Panc1 (cell line): ENCODE measurements at places on chromosomes 2 and 18.

DNA sequence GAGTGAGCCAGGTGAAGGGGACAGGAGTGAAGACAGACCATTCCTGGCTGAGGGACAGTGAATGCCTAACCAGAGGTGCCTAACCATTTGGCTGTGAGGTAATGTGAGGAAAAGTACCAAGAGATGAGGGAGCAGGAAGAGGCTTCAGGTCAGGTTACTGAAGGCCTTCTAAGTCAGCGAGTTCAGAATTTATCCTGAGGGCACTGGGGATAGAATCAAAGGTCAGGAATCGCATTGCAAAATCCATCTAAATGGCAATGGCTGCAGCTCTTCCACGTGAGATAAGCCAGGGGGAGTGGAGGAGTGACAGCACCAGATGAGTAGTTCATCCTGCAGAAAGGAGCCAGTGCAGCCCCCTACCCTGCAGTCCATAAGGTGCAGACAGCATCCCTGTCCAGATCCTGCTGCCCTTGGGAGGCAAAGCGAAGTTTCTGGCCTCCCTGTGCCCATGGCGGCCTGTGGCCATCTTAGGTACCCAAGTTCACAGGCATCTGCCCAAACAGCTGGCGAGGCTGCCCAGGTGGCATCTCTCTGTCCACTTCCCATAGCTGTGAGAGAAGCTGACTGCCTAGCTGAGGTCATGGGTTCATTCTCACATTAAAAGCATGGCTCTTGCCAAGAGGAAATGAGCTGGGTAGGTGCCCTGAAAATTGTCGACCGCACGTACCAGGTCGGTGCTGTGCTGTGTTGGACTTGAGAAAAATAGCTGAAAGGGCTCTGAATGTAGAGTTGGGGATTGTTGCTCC lies 49.5 kb downstream of the CYP27C1 start:
- no peak for DNase-seq

DNA sequence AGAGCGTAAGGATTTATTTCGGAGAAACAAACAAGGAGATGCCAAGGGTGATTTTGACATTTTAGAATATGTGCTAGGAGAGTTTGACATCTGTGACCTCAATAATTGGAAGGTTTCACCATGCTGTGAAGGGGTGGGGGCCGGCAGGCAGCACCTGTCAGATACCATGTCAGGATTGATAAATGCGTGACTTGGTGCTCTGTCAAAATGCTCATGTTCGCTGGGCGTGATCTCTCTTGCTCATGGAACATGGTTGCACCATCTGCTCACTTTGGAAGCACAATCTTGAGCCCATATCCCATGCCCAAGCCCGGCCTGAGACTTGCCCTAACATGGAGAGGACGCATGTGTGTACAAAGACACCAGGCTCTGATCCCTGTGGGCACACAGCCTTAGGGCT lies 347.6 kb downstream of the RNF144A start:
- DNase-seq = no peak

GRCh38 chr2:214542295-214542694 lies 131.4 kb downstream of the VWC2L start:
- no peak for DNase-seq

DNA sequence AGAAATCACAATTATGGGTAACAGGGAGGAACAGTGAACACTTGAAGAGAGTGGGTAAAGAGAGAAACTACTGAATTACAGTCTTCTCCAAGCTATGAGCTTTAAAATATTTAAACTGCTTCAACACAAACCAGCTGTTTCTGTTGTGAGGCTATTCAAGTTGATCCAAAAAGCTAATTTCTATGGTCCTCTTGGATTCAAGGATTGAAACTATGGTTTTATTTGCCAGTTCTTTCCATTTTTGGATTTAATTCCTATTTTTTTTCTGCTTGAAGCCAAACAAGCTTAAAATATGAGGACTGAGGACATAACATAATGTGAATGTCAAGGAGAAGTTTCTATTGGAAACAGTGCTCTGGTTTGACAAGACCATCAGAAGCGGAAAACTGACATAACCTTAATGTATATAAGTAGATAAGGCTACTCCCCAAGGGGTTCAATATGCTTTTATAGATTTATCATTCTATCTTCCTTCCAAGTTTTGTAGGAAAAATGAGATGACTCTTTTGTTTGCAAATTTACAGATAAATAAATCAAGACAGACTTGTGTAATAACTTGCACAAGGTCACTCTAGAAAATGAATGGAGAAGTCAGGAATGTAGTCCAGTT lies 60.7 kb upstream of the AQP4 start:
- no peak for DNase-seq

DNA sequence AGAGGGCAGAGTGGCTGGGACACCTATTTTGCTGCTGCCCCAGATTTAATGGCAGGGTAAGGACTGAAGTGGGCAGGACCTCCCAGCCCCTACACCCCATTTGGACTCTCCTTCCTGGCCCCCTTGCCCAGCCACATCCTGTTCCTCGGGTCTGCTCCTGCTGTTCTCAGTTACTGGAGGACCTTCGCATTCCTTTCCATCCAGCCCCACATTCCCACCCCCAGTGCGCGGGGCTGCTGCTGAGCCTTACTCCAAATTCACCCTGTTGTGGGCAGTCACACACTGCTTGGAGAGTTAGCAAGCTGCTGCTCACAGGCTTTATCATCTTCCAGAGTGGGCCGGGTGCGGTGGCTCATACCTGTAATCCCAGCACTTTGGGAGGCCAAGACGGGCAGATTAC lies 75.2 kb upstream of the SLC14A2 start:
- DNase-seq = no peak

DNA sequence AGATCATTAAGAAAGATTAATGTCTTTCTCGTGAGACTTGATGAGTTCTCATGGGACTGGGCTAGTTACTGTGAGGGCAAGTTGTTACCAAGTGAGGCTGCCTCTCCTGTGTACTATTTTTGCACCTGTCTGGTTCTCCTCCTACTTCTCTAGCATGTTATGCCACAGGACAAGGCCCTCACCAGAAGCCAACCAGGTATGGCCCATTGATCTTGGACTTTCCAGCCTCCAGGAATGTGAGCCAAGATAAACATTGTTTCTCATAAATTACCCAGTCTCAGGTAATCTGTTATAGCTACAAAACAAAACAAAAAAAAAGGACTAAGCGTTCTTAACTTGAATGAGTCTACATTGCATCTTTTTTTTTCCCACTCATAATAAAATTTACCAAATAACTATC lies 184.1 kb downstream of the CDH7 start:
- DNase-seq = no peak

DNA sequence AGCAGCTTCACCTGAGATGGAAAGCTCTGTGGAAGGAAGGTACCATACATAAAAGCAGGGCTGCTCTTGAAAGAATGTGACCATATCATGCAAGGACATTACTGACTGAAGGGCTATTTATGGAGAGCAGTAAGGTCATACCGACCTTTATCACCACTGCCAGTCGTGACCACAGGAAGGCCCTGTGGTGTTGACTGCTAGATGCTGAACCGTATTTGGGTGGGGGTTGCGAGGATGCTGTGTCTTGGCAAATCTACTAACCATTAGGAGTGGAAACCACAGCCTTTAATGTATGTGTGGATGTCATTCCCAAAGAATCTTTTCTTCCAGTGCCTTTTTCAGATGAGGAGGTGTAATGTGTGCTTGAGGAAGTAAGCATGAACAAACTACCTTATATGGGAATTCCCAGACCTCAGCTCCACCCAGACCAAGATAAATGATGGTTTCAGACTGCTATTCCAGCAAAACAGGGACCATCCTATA lies 60.8 kb downstream of the LIMS1 start:
- DNase-seq = peak; percentile 64

DNA sequence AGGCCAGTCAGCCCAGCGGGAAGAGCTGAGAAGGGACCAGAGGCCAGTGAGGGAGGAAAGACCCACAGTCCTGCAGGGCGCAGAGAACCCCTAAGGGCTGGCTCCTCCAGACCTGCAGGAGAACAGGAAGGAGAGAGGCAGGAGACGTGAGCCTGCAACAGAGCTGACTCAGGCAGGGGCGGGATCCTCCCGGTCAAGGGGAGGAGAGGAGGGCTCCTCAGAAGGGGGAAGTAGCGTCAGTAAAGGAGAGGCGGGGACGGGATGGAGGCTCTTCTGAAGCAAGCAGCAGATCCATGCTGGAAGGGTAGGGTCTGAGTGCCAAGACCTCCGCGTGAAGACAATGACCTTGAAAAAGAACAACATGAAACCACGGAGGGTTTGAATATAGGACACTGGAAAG lies 50.8 kb downstream of the TRABD2A start:
- DNase-seq = no peak

DNA sequence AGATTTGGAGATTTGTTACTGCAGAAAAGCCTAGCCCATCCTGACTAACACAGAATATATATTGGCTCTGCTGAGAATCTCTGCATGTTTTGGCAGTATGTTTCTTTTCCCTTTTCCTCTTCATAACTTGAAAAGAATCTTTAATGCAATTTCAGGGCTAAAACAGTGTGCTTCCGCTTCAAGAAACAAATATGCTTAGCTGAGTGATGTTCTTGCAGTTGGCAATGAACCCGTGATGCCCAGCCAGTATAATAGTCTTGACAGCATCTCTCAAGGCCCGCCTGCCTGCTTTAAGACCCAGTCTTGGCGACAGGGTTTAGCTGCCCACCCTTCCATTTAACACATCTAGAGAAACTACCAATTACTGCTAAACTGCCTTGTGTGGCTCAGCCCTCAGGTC lies 184.5 kb downstream of the INO80D start:
- DNase-seq = no peak

DNA sequence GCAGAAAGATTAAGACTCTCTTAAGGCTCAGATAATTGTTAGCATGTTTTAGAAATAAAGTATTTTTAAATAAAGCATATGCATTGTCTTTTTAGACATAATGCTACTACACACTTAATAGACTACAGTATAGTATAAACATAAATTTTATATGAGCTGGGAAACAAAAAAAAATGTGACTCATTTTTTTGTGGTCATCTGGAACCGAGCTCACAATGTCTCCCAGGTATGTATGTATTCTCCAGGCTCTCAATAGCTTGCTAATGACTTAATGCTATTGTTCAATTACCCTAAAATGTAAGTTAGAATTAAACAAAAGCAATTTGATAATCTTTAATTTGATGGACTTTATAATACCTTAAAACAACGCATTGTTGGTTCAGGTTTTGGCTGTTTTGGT lies 167.2 kb downstream of the NUP35 start:
- DNase-seq = no peak

- no peak for DNase-seq
These were observed 4.4 kb upstream of the ZEB2 start for GRCh38 chr2:144524118-144525009.

GRCh38 chr2:205273148-205273547 lies 409.2 kb upstream of the NRP2 start:
- no peak for DNase-seq

DNA sequence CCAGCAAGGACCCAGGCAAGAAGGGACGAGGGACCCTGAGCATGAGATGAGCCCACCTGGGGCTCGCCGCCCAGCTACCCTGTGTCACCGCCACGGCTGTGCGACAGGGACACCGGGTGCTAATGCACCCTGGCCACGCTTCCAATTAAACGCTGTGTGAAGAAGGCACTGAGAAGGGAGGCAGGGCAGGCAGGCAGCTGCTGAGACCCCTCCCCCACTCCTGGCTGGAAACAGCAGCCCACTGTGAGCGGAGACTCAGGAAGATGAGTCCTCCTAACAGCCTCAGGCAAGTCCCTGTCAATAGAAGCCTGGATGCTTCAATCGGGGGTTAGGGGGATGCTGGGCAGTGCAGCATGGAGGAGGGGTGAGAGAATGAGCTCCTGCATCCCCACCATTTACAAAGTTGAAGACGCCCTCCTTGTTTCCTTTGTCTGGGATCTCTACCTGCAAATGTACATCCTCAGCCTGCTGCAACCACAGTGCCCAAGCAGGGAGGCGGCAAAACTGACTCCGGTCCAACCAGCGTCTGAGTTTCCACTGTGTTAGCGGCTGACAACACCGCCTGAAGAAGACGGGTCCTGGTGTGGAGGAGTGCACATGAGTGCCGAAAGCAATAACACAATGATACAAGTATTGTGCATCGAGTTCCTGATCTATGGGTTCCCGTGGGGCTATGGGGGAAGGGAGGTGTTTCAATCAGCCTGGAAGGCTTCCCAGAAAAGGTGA lies 12.8 kb downstream of the TMEM163 start:
- DNase-seq = no peak

GRCh38 chr2:187502467-187502866 lies 51.8 kb downstream of the TFPI start:
- no peak for DNase-seq

DNA sequence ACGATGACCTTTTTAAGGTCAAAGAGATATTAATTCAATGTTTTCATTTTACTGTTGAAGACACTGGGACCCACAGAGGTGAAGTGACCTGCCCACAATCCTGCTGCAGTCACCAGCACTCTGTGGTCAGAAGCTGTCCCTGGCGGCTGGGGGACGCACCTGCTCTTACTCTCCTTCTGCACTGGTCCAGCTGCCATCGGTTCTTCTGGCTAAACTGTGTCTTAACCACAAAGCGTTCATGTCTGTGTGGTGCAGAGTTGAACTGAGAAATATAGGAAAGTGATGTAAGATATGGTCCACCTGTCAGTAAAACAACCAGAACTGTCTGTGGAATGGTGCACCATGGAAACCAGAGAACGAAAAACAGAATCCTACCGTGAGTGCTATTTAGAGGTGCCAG lies 44.9 kb upstream of the SMIM21 start:
- DNase-seq = no peak

DNA sequence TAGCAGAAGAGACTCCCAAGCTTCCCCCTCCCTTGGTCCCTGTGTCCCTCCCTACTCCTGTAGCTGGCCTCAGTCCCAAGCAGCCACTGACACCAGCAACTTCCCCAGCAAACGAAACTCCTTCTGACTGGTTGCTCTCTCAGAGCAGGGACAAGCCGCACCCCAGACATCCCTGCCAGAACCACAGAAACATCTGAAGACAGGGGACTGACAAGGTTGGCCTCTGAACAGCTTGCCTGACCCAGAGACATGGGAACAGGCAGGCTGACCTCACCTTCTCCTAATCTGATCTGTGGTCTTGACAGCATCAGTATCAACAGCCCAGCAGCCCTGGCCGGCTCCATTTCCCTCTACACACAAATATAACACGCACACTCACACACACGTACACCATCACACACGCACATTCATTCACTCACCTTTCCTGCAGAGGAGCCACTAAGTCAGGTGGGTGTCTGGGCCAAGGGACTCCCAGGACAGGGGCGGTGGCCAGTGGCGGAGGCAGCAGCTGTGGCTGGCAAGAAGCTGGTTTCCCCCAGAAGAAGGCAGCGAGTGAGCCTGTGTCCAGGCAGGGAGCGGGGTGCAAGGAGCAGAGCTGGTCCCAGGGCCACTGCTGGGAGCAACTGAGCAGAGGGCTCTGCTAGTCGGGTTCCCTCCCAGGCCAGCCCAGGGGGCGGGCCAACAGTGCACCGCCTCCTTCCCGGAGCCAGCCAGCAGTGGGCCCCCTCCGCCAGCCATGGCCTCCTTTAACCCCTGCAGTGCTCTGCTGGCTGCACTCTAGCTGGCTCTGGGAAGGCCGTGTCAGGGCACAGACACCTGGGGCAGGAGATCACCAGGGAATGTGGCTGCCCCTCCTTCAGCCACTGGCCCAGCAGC lies 59.1 kb downstream of the TNS1 start:
- DNase-seq = no peak

GRCh38 chr2:157625296-157625695 lies 3.4 kb downstream of the ACVR1C start:
- no peak for DNase-seq
